ENCODE measurements at places on chromosomes 3 and 15.

DNA sequence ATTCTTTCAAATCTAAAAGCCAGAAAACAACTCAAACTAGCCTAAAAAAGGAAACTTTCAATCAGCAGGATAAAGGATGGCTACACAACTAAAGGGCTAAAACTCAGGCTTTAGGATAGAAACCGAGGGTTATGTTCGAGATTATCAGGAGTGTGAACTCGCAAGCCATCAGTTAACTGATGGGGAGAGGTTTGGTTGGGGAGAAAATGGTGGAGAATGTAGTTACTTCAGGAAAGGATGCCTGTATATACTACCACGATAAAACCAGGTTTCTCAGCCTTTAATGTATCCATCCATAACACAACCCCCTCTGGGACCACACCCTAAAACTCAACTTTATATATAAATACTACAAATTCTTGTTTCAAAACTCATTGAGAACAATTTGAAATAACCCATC, 22.2 kb downstream of the TRA2B start:
- DNase-seq: no peak

GRCh38 chr3:132721479-132722164, 587 bp downstream of the NPHP3 start:
- no peak for DNase-seq

- no peak for DNase-seq
Observed at GRCh38 chr15:69127306-69127705, 33.1 kb upstream of the GLCE start.

- no peak for DNase-seq
Observed at GRCh38 chr3:97057365-97057764, 243.0 kb downstream of the EPHA6 start.

GRCh38 chr15:38745126-38745525, 180.5 kb upstream of the RASGRP1 start:
- DNase-seq: no peak

DNA sequence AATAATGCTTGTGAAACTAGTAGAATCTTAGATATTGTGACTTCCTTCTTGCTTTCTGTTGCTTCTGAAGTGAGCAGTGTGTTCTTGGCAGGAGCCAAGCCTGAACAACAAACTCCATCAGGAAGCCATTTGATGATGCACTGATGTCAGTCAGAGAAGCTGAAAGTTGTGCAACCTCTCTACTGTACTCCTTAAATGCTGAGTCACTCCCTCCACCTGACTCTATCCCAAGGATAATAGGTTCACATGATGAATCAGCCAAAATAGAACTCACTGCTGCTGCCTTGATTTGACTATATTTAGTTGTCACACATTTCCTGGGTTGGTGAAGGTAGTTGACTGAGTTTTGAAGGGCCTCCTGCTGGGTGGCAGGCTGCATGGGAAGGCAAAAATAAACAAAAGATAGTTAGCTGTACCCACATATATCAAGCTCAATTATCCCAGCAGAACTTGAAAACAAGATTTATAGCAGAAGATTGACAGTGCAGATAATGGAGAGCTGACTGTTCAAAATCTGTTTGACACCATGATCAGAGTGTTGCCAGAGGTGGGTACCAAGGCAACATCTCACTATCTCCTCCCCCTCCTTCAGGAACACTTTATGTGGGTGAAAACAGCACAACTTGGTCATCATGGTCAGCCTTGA, 328.4 kb upstream of the DPH6 start:
- DNase-seq: no peak

DNA sequence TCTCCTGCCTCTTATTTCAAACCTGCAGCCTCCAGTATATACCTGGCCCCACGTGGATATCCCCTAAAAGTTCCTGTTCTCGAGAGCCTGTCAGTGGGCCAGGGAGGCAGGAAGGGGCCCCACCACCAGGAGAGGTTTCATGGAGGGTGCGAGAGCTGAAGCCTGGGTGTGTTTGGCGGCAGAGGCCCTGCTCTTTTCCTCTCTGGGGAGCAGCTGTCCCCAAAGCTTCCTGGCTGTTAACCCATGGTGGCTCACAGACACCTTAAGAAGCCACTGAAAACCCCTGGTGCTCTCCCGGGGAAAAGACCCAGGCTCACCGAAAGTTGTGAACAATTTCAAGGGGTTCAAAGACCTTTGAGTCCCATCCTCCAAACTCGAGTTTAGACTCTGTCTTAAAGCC, 1.1 kb downstream of the PRRT3 start:
- no peak for DNase-seq
